ENCODE measurements at places on chromosomes 6 and 20.

DNA sequence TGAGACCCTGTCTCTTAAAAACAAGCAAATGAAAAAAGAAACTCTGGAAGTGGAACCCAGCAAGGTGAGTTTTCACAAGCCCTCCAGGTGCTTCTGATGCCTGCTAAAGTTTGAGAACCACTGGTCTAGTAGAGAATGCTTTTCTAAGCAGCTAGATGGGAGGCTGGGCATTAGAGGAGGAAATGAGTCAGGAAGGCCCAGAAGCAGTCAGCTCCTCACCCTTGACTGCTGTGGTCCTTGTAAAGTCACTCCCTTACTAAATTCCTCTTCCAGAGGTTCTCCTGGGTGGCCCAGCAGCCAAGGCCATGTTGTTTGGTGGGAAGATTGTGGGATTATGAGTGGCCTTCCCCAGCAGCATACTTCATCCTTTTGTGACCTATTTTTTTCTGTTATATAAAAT is 52.0 kb upstream of the FYN start:
- no peak for ATAC-seq

DNA sequence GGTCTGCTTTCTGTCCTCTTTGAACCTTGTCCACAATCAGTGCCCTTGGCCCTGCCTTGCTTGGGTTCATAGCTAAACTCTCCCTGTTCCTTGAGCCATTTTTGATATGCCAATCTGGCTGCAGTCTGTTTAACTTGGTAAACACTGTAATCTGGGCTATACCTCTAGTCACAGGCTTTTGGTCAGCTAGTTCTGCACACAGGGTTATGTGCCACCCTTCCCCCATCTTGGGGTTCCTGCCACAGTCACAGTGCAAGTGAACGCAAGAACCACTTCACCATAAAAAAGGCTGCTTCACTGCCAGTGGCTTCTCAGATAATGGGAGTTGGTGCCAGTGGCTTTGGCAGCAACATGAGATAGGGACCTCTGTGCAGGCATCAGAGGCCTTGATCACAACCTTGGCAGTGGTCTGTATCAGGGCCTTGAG is 10.9 kb upstream of the ATRN start:
- ATAC-seq, result no peak

DNA sequence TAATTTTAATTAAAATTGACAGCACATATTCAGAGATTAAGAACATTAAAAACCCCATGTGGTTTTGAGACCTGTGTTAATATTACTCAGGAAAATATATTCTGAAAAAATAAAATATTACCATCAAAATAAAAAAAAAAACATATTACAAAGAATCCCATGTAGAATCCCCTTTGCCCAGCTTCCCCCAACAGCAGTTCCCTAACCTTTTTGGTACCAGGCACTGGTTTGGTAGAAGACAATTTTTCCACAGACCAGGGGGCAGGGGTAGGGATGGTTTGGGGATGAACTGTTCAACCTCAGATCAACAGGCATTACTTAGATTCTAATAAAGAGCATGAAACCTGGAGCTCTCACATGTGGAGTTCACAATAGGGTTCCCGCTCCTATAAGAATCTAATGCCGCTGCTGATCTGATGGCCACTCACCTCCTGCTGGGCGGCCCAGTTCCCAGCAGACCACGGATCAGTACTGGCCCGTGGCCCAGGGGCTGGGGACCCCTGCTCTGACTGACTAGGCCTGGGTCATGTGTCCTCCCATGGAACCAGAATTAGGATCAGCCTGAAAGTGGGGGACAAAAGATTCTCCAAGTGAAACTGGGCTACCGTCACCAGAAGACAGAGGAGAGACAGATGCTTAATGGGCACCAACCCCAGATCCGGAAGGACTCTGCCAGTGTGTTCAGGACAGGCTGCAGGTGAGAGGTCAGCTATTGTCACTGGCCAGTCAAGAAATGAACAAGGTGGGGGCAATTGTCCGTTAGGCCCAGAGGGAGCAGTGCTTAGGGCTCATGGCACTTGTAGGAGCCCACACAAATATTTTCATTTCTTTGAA is 235.5 kb downstream of the PREX1 start:
- peak; percentile 41 for ATAC-seq

DNA sequence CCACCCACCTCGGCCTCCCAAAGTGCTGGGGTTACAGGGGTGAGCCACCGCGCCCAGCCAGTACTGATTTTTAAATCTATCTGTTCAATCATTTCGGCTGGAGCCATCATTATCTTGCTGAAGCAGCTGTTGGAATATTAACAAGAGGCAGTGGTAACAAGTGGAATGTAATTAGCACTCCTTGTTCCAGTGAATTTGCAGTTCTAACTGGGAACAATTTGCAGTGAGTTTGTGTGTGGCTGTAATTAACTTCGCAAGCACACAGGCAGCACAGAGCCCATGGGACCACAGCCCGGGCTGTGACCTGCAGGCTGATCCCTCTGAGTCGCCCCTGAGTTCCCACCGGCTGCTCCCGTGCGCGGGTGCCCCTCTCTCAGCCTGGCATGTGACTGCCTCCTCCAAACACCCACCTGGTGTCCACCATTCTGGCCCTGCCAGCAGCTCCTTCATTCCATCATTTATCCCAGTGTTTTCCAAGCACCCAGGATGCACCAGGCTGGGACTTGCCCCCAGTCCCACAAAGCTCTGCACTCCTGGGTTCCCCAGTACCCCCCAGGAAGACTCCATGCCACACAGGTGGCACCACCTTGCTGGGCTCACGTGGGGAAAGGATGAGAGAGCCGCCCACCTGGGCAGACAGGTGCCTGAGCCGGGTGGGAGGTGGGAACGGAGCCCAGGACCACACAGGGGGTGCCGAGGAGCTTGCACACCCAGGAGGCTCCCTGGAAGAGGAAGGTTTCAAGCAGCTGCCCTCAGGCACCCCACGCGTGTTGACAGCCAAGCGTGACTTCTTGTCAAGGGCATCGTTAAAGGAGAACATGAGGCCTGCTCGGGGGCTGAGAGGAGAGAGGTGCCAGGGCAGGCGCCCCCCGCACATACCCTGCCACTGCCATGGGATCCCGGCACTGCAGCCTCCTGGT is 75.2 kb downstream of the YTHDF1 start:
- peak; percentile 34 for ATAC-seq

DNA sequence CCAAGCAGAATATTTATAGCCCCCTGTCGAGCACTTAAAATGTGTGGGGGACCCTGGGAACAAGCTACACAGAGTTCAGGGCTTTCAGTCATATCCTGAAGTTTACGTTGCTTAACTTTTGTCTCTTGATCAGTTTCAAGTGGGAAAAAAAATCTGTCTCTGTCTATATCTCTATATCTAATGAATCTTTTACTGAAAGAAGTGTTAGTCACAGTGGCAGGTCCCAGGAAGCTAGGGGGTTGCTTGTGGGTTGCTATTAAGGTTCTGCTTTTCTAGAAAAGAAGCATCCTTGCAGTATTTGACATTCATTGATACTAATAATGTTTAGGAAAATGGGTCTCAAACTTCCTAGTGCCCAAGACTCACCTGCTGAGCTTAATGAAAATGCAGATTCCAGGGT is 76.7 kb upstream of the CLDN20 start:
- ATAC-seq, result no peak

DNA sequence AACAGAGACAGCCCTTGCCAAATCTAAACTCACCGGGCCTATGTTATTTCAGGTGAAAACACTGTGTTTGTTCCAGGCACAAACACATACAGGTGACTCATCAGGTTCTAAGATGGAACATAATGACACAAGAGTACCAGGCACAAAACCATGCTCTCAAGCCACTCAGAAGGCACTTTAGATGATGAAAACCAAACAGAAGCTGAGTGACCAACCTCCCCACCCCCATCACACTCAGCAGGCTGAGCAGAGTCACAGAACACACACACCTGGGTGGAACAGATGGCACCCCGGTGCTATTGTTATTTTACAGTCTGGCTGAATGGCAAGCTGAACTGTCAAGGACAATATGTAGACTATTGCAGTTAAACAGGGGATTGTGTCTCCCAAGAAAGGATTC is 20.6 kb upstream of the NKX2-2 start:
- ATAC-seq, result no peak

GRCh38 chr20:32796383-32796948 is 23.3 kb upstream of the MAPRE1 start:
- no peak for ATAC-seq

DNA sequence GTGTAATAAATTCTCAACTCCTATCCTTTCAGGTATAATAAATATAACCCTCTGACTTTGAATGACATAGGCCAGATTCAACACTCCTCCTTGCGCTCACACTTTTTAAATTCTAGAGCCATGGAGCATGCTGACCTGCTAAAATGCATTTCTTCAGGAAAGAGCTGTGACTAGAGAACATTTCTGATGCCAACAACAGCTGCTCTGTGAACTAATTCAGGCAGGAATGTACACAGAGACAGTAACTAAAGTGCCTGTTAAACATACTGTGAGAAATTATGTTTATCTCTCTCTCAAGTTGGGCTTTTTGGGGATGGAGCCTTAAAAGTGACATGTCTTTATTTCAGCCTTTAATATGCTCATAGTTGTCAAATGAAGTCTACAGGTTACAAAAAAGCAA is 8.3 kb downstream of the NHSL1 start:
- no peak for ATAC-seq

DNA sequence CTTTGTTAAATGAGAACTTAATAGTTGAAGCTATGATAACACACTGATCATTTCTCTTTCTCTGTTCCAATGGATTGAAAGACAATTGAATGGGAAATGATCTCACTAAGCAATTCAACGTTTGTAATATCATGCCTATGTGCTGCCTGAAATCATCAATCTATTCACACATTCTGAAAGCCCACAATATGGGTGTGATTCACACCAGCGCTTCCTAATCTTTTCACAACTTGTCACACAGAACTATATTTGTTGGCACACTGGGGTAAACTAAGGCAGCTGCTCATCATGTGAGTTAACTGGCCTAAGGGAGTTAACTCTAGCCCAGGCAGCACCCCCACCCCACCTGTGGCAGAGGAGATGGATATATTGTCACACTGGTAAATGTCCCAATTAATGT is 37.1 kb upstream of the UTRN start:
- ATAC-seq, result no peak

- peak; percentile 71 for ATAC-seq
Measured at GRCh38 chr6:12233693-12234571, 56.2 kb upstream of the EDN1 start.
